Hematopoietic multipotent progenitor cell treated with erythropoietin and hydrocortisone succinate and interleukin-3 and kit ligand, for 8 days (in vitro differentiated cells): ENCODE measurements at places on chromosomes 3 and 15.

GRCh38 chr3:114226313-114226712 is 11.1 kb downstream of the ZNF80 start:
- DNase-seq = no peak

GRCh38 chr3:42402394-42403096 is 7.9 kb downstream of the LYZL4 start:
- no peak for DNase-seq

- no peak for DNase-seq
These were observed 60.0 kb downstream of the CCK start for GRCh38 chr3:42205800-42206514.

DNA sequence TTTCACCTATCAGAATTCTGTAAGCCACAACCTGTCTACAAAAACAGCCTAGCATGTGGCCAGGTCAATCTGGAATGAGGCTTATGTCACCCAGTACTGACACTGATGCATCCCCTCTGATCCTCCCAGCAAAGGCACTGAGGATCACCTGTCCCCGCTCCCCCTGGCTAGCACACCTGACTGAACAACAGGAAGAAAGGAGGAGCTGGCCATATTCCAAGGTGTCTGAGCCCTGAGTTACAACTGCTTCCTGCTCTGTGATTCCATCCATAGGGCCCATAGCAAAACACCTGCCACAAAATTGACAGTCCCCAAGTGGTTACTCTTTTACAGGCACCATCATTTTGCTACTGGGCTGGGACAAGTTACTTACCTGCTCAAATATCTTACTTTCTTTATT is 555.5 kb upstream of the CFAP20DC start:
- no peak for DNase-seq

DNA sequence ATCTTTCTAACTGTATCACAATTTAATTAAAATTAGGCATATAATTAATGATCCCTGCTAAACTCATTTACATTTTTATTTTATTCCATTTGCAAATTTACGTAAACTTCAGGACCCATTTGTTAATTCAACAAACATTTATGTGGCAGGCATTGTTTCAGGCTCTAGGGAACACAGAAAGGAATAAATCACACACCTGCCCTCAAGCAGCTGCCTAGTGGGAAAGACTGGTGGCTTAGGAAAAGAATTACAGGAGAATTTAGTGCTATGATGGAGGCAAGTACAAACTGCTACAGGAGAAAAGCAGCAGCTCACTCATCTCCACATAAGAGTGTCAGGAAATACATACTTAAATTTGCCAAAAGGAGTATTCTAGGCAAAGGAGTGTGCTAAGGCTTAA is 11.2 kb downstream of the CBLB start:
- DNase-seq = no peak

GRCh38 chr3:108295421-108296175 is 750 bp upstream of the HHLA2 start:
- DNase-seq = no peak

GRCh38 chr3:179015551-179016020 is 56.0 kb downstream of the ZMAT3 start:
- peak; percentile 89 for DNase-seq
